Cardiac fibroblast (primary cell): ENCODE measurements at places on chromosomes 11 and 22.

- no peak for DNase-seq
Measured at GRCh38 chr11:75135651-75136050, 15.3 kb upstream of the SLCO2B1 start.

- no peak for DNase-seq
Measured at GRCh38 chr11:125093502-125093901, 17.9 kb downstream of the TMEM218 start.

GRCh38 chr11:30310623-30311022 is 12.3 kb upstream of the ARL14EP start:
- no peak for DNase-seq

GRCh38 chr11:66529069-66529468 is 16.8 kb downstream of the ZDHHC24 start:
- DNase-seq, result no peak

GRCh38 chr11:28110821-28111200 is 2.6 kb downstream of the METTL15 start:
- peak; percentile 36 for DNase-seq

DNA sequence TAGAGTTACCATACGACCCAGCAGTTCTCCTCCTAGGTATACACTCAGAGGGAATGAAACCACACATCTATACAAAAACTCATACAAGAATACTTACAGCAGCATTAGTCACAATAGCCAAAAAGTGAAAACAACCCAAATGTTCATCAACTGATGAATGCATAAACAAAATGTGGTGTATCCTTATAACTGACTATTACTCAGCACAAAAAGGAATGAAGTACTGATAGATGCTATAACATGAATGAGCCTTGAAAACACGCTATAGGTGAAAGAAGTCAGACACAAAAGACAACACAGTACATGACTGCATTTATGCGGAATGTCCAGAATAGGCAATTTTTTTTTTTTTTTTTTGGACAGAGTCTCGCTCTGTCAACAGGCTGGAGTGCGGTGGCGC is 23.1 kb downstream of the NCAPD3 start:
- no peak for DNase-seq

DNA sequence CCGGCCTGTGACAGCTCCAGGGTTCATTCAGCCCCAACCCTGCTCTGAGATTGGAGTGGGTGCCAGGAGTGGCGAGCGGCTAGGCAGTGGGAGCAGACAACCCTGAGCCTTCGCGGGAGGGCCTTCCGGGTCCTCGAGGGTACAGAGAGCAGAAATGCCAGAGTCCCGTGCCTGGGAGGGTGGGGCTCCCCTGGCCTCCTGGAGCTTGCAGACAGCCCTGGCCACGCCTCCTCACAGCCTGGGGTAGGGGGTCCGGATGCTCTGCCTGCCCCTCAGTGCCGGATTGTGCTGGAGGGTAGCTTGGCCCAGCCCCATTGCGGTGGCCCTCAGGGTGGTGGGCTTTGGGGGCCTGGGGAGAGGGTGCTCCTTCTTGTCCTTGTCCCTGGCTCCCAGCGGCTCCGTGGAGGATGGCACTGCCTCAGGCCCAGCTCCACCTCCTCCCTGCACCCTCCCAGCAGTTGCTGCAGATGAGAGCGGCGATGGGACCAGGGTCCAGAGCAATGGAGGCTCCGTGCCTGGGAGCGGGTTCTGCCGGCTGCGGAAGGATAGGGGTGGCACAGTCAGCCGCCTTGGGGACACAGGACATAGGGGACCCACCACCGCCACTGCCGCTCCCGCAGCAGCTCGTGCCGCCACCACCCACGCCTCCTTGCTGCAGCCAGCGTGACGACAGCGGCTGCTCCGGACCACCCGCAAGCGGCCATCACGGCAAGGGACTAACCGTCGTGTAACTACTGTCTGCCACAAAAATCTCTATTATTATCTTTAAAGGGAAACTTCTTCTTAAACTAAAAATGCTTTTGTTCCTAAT is 34.9 kb upstream of the OR10G7 start:
- DNase-seq, result no peak

GRCh38 chr11:114784216-114784615 is 105.9 kb downstream of the NXPE2 start:
- DNase-seq, result no peak

DNA sequence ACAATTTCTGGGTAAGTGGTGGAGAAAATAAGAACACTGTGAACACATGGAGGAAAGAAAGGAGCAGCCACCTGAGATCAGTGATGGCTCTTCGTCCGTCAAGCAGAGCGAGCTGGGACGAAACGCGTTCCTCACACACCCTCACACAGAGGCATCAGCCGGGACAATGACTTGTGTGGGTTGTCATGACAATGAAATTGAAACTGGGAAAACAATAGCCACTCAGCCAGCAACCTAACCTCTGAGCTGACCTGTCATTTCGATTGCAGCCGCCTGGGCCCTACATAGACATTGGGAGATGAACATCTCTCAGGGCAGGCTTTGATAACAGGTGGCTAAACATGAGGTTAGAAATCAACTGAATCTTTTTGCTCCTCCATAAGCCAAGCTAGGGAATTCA is 51.3 kb downstream of the TRIM29 start:
- no peak for DNase-seq

DNA sequence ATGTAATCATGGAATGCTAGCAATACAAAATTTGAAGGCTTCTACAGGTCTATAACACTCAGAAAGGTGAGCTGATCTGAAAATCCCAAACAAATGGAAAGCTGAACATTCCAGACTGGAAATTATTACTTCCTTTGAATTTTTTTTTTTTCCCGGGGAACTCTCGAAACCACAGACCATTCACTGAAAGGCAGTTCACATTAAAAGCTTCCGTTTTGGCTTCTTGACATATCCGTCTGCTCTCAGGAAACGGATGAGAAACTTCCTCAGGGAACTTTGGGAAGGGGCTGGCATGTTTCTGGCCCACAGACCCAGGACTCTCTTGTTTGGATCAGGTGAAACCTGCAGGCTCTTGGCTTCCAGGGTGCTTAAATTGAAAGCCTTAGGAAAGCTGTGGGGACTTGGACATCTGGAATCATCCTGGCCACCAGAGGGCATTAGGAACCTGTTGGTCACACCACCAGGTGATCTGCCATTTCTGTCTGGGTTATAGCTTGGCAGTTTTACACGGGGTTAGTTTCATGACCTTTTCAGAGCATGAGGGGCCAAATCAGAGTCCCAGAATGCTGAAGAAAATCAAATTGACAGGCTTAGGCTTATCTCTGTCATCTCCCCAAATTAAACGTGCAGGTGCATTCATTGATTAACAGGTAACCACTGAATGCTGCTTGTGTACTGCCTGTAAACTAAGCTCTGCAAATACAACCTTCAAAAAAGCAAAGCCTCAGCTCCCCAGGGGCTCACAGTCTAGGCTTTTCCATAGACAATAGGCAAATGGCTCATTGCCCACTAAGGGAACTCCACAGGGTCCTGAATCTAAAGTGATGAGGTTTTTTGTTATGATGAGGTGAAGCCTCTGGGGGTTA is 22.7 kb upstream of the GRAMD1B start:
- DNase-seq, result peak; percentile 85

GRCh38 chr22:27879923-27880322 is 39.1 kb downstream of the PITPNB start:
- peak; percentile 61 for DNase-seq

- DNase-seq, result no peak
Measured at GRCh38 chr22:47629791-47630655, 867.6 kb downstream of the TBC1D22A start.

DNA sequence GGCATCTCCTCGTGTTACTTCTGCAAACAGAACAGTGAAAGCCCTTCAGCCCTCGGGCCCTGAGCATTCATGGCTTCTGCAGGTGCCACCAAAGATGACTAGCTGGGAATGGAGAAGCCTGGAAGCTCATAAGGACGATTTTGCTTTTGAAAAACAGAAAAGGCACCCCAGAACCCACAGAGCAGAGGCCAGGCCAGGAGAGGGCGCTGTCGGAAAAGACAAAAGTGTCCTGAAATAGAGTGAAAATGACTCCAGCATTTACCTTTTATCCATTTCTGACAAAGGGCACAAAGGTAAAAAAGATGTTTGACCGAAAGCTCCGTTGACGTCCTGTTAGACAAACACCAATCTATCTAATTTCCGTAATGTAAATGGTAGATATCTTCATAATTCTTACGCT is 37.6 kb downstream of the ZNF195 start:
- DNase-seq, result peak; percentile 15

GRCh38 chr22:27984723-27985122 is 65.7 kb upstream of the PITPNB start:
- DNase-seq, result no peak

- peak; percentile 91 for DNase-seq
Measured at GRCh38 chr11:122207921-122208764, 92.1 kb upstream of the BLID start.

DNA sequence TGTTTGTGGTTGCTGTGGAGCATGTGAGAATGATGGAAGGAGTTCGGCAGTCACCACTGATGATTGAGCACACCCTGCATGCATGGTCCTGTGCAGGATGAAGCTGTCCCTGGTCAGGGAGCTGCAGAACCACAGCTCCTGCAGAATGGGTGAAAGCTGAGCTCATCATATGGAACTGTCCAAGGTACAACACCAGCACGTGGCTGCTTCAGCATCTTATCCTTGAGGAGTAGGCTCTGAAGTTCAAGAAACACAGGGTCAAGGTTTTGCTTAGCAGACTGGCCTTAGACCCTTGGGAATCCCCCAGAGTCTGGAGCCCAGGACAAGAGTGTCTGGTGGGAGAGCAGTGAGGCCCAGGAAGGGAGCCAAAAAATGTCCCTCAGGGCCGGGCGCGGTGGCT is 182.4 kb upstream of the LARGE1 start:
- no peak for DNase-seq

GRCh38 chr22:19195796-19196731 is 17.5 kb upstream of the SLC25A1 start:
- no peak for DNase-seq

- no peak for DNase-seq
Measured at GRCh38 chr22:18966748-18967147, 30.7 kb upstream of the PRODH start.

DNA sequence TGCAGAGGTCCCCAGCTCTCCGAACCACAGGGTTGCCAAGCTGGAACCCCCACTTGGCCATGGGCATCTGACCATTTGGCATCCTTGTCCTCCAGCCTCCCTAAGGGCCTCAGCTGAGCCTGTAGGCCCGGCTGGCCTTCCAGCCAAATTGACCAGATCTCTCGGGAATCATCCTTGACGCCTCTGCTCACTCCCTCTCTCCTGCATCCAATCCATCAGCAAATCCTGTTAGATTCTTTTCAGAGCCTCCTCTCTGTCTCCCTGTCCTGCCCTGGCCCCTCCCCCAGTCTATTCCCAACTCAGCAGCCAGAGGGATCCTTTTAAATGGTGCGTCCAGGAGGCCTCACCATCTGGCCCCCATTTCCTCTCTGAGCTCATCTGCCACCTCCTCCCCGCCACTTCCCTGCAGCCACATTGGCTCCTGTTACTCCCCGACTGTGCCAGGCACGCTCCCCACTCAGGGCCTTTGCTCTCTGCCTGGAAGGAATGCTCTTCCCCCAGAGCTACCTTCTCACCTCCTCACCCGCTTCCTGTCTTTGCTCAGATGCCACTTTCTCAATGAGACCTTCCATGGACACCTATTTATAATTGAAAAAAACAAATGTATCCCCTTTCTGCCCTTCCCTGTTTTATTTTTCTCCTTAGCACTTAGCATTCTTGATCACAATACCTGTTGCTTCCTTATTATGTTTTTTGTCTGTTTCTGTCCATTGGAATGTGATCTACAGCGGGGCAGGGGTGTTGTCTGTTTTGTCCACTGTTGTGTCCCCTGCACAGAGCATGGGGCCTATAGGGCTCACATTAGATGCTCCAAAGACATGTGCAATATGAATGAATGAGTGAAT is 78.1 kb downstream of the NFAM1 start:
- DNase-seq, result no peak

GRCh38 chr11:99383648-99384245 is 363.0 kb downstream of the CNTN5 start:
- DNase-seq, result no peak

- peak; percentile 33 for DNase-seq
Measured at GRCh38 chr11:10116588-10116987, 177.4 kb downstream of the SBF2 start.

DNA sequence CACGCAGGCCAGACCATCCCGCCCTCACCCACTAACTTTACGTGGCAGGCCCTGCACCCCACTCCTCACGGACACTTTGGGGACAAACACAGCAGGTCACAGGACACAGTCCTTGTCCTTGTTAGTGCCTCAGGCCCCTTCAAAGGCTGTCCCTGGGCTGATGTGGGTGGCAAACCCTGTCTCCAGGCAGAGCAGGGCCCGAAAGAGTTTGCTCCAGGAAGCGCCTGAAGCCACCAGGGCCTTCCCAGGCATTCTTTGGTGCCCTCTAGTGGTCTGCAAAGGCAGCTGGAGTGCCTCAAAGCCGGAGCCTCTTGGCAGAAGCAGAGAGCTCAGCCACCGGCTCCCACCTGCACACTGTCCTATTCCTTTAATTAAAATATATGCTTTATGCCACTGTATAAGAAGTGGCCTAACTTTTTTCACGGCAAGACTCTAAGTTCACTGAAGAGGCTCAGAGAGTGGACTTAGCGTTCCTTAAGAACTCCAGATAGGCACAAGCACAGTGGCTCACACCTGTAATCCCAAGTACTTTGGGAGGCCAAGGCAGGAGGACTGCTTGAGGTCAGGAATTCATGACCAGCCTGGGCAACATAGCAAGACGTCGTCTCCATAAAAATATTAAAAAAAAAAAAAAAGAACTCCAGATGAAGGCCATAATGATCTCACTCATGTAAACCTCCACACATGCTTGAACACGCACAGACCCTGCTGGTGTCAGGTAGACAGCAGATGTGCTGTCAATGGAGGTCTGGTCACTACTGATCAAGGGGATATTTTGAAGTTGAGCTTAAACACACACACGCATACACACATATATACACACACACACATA is 11.1 kb downstream of the TXN2 start:
- peak; percentile 92 for DNase-seq

DNA sequence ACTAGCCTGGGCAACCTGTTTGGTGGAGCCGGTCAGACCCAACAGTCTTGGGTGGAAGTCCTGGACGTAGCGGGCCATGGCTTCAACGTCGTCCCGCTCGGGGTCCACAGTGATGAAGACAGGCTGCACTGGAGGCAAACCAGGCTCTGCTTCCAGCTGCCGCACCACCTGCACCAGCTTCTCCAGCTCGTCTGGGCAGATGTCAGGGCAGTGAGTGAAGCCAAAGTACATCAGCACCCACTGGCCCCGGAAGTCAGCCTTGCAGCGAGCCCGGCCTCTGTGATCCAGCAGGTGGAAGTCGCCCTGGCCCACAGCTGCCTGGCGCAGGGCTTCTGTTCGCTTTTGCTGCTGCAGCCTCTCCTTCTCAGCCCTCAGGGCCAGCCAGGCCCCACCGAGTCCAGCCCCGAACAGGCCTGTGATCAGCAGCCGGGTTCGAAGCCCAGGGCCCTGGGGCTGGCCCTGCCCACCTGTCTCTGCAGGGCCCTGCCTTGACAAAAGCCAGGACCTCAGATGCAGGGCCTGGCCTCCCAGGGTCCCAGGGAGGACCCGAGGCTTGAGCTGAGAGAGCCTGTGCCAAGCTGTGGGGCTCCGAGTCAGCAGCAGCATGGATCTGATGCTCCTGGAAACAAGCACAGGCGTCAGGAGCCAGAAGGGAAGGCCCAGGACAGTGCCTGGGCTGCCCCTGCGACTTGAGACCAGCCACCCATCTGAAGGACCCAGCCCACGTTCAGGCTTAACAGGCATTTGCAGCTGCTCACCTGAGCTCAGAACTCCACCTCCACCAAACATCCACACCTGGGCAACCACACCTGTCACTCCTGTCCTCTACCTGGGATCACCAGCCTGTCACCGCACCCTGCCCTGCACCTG is 1.4 kb downstream of the SCO2 start:
- no peak for DNase-seq

- peak; percentile 84 for DNase-seq
Measured at GRCh38 chr11:100562128-100562527, 125.0 kb upstream of the ARHGAP42 start.
